ENCODE measurements at places on chromosomes 6 and 20.
A peak's percentile ranks its signal among the peaks of the same experiment; 100 is the strongest.

- no peak for DNase-seq
Observed at GRCh38 chr20:20812136-20812535, 99.7 kb upstream of the RALGAPA2 start.

DNA sequence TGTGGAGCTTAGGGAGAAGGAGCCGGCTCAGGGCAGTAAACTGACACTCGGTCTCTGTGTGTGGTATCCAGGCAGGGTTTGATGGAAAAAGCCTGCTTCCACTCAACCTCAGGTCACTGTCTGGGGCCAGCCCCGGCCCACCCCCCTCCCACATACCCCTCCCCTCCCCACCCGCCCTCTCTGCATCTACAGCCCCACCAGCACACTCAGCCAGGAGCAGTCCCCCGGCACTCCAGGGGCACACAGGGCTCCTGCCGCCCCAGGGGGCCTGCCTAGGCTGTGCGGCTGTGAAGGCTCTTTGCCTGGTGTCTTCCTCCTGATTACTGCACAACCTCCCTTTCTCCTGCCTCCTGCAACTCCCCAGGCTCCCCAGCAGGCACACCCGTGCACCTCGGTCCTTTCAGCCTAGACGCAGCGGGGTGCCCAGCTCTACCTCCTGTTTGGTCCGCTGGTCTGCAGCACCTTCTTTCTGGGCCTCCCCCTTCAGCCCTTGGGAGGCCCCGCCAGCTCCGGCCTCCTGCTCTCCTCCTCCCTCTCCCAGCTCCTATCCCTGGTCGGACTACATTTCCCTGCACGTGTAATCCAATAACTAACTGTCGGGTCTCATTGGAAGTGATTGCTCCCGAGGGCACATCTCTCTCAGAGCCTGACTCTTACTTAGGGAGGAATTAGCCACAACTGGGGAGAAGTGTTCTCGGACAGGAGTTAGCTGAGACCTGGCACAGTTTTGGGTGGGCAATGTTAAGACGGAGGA lies 1.3 kb upstream of the FOXF2 start:
- DNase-seq = peak; percentile 77

GRCh38 chr6:31170987-31171671 lies 647 bp upstream of the POU5F1 start:
- peak; percentile 56 for DNase-seq

- no peak for DNase-seq
Observed at GRCh38 chr6:50047026-50047425, 2.7 kb downstream of the DEFB112 start.

DNA sequence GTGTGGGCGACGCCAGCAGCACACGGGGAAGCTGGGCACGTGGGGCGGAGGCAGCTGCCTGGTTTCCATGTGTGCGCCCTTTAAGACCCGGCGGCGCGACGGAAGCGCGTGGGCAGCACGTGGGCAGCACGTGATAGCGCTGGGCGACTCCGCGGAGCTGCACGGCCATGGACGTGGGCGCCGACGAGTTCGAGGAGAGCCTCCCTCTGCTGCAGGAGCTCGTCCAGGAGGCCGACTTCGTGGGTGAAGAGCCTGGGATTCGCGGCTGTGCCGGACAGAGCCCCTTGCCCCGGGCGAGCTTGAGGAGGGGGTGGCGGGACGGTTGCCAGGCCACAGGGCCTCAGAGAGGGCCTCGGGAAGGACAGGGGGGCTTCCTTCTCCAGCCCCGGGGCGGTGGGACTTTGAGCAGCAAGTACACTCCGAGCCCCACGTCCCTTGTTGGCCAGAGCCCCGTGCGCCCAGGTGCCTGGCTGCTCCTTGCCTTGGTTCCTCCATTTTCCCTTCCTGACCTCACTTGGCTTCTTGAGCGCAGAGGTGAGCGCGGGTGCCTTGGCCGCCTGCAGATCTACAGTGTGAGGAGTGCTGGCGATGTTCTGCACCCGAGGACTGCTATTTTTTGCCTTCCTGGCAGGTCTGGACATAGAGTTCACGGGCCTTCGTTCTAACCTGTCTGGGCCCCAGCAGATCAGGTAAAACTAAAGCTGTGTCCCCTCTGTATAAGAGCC lies at the start of gene PNLDC1:
Gene PNLDC1 (plus strand): TSS at position 136 of the 725 bp plus-strand sequence. CDS start 32 bp downstream, at position 168.
- DNase-seq = no peak

DNA sequence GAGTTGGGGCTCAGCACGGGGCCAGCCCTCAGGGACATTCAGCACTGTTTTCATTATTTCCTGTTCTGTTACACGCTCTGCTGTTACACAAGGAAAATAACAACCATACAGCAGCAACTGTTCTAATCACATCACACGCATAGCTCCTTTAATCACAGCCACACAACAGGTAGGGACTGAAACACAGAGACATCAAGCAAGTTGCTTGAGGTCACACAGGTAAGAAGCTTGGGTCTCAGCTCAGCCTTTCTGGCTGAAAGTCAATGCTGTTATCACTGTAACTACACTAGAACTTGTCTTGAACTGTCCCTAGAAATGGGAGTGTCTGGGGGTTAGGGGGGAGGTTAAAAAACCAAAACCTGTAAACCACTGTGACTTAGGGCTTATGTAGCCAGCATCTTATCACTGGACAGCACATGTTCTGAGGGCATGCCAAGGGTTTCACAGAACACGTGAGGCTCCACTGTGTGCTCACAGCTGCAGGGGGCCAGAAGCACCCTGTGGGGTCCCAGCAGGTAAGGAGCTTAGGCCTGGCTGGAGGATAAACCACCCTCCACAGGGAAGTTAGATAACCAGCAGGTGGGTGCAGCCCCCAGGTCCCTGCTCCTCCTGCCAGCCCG lies 146.0 kb downstream of the EYA2 start:
- DNase-seq = no peak

DNA sequence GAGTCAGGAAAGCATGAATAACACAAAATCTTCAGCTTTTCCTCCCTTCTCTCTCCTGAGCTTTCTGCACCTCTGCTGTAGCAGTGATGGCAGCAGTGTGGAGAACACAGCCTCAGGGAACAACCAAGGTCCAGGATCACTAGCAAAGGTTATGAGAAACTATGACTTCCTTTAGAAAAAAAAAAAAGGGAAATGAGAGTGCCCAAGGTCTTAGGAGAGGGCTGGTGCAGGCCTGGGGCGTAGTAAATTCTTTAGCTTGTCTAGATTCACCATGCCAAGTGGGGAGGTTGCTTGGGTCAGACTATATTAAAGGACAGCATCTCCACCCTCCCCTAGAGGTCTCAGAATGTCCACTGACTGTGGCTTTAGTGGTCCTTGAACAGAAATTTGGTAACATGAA lies 40.4 kb upstream of the POLR1H start:
- DNase-seq = no peak

- DNase-seq = no peak
Observed at GRCh38 chr6:161079566-161080262, 88.1 kb downstream of the MAP3K4 start.

- no peak for DNase-seq
Observed at GRCh38 chr6:4599924-4600323, 176.3 kb upstream of the CDYL start.

GRCh38 chr6:17015144-17015543 lies 86.7 kb upstream of the STMND1 start:
- no peak for DNase-seq

- no peak for DNase-seq
Observed at GRCh38 chr6:42873313-42873712, 6.1 kb upstream of the RPL7L1 start.

- DNase-seq = no peak
Observed at GRCh38 chr20:58162986-58163385, 65.5 kb downstream of the ANKRD60 start.

DNA sequence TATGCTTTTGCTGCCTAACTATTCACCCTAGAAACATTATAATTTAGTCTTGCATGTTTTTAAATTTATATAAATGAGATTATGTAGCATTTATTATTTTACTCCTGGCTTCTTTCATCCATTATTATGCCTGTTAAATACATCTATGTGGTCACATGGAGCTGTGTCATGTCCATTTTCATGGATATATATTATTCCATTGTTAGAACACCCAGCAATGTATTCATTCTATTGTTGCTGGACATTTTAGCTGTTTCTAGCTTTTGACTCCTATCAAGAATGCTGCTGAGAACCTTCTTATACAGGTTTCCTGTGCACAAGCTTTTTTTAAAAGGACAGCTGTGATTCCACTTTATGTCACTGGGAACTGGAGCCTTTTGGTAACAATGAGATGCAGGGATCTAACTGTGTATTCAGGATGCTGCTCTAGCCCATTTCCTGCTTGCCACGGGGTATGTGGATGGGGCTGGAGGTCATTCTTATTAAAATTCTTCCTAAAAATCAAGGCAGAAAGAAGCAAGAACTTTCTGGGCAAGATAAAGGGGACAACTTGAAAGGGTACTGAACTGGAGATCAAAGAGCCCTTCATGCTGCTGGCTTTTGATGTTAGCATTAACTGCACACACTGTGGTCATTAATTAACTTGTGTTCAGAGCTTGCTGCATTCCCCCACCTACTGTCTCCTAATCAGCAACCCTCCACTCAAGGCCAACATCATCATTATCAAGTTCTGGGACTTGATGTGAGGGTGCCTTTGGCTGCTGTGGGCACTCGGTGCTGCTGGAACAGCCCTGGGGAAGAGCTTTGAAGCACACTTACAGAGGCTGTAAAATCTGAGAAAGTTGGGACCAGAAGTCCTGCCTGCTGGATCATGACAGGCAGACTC lies 96.6 kb upstream of the AKIRIN2 start:
- DNase-seq = no peak

GRCh38 chr20:11159728-11160127 lies 485.9 kb upstream of the JAG1 start:
- DNase-seq = no peak

DNA sequence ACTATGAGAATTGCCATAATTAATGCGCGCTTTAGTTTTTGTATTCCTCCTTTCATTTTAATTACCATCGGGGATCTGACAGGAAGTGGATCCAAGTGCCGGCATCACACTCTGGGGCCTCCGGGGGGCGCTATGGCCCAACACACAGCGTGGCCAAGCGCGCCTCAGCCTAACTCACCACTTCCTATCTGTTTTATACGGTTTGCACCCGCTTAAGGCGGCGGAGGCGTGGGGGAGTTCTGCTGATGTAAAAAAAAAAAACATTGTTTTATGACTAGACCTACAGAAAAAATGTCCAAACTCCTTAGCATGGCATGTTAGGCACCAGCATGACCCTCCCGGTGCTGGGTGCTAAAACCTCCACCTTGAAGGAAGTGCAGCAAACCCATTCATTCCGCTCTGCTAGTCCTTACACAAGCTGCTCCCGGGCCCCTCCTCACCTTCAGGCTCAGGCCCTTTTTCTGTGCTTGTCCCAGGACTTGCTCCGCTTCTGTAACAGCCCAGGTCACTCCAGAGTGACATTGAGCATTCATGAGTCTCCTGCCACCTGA lies 4.5 kb upstream of the EBF4 start:
- DNase-seq = peak; percentile 88

- DNase-seq = no peak
Observed at GRCh38 chr6:24861934-24862333, 63.2 kb upstream of the ARMH2 start.

DNA sequence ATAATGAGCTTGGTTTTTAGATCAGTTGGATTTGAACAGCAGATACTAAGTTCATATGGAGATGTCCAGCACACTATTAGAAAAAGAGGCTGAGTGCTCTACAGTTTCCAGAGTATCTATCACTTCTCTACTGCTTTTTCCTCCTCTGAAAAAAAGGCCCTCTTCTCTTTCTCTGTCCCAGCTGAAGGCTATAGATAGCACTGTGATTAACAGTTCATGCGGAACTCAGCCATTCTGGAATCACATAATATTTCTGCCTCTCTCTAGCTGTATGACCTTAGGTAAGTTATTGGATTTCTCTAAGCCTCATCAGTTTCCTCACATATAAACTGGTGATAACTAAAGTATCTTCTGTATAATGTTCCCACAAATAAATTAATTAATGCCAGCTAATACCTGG lies 184.1 kb downstream of the UBE3D start:
- DNase-seq = no peak

DNA sequence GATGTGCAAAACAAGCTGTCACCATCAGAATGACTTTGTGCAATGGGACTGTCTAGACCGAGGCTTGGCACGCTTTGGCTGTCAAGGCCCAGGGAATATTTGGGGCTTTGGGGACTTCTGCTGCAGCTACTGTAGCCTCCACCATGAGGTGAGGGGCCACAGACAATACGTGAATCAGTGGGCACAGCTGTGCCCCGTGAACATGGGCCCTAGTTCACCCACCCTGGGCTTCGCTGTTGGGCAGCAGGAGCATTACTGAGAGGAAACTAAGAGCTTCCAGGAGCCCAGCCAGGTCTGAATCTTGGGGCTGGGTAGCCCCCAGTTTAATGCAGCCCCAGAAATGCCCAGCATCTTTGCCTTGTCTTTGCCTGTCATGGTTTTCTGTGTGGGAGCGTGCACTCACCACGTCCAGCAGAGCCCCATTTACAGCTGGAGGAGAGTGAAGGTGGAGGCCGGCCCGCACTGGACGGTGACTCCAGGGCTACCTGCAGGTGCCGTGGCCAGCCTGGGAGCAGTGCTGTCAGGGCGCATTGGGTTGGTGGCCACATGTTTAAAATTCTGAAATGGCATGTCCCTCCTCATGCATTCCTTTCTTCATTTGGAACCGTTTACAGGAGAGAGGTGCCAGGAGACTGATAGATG lies 34.7 kb downstream of the DUSP22 start:
- no peak for DNase-seq

GRCh38 chr20:48404598-48404997 lies 423.2 kb downstream of the PREX1 start:
- peak; percentile 55 for DNase-seq

DNA sequence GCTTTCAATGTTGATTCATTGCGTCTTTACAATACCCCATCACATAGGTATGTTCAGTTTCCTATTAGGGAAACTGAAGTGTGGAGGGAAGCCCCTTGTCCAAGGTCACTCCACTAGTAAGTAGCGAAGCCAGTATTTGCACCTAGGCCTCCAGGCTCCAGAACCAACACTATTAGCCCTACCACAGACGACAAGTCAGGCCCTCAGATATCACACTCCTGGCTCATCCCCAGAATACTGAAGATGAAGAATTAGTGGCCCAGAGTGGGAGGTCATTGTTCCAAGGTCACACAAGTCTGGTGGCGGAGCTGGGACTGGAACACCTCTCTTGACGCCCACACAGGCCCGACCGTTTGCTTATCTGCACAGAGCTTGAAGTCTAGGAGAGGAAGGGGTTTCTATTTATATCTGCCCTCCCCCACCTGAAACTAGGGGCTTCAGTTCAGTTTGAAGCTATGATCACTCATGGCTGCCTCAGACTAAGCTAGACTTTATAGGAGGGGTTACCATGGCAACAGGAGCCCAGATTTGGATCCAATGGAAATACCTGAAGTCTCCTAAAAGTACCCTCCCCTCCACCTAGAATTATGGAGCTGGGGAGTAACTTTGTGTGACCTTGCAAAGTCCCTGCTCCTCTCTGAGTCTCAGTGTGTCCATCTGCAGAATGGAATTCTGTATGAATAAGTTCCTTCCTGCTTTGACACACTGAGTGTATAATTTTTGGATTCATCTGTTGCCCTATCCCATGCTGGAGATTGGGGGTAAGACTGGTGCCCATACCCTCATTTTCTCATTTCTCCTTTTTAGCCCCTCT lies 2.2 kb downstream of the SNTA1 start:
- peak; percentile 40 for DNase-seq

GRCh38 chr6:13373919-13374318 lies 45.6 kb upstream of the TBC1D7 start:
- no peak for DNase-seq
